Type B pancreatic cell (in vitro differentiated cells): ENCODE measurements at places on chromosomes 5 and 9.
A peak's percentile ranks its signal among the peaks of the same experiment; 100 is the strongest.

DNA sequence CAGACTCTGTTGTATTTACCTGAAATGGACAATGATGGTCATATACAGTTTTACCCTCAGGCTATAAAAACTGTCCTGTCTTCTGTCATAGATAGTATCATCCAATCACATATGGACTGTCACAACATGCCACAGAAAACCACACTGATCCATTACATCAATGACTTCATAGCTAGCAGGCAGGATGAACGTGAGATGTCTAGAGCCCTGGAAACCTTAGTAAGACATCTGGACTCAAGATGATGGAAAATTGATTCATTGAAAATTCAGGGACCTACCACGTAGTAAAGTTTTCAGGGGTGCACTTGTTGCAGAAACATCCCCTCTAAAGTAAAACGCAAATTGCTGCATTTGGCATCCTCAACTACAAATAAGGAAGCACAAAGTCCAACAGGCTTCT lies 284.4 kb upstream of the RGMB start:
- no peak for DNase-seq

- no peak for DNase-seq
Observed at GRCh38 chr5:154273028-154273617, 82.6 kb downstream of the GALNT10 start.

- DNase-seq: no peak
Observed at GRCh38 chr5:39016587-39017275, 57.5 kb downstream of the RICTOR start.

DNA sequence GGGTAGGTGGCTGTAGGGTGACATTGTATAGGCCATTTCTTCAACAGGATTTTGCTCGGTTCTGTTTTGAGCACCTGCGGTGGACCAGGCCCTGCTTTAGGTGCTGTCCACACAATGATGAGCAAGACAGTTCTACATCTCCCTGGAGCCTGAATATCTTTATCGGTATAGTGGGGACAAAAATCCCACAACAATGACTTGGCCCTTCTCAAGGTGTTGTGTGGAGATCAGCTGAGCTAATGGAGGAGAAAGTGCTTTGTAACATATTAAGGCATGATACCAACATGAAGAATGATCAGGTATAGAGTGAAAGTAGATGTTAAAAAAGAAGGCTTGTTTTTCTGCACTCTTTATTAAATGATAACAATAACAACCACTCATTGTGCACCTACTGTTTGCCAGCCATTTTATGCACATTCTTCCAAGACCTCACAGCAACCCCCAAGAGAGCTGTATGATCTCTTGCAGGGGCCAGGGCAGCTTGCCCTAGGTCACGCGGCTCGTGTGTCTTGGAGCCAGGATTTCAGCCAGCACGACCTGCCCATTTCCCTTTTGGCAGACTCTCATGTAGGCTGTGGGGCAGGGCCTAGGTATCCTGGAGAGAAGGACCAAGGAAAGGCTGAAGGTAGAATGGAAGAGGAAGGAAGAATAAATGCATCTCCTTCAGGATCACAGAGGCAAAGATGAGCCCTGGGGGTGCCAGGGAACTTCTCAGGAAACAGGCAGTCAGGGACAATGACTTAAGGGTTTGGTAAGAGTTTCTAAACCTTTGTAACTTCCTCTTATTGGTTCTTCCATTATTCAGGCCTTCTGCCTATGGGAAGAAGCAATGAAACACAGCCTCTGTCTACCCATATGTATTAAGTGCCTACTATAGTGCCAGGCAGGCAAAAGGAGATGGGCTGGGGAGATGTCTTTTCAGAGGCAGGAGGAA lies 50.0 kb upstream of the PPARGC1B start:
- no peak for DNase-seq

GRCh38 chr9:131810351-131811170 lies 70.7 kb upstream of the RAPGEF1 start:
- DNase-seq: no peak

- DNase-seq: no peak
Observed at GRCh38 chr5:133996683-133997252, 8.0 kb downstream of the VDAC1 start.

DNA sequence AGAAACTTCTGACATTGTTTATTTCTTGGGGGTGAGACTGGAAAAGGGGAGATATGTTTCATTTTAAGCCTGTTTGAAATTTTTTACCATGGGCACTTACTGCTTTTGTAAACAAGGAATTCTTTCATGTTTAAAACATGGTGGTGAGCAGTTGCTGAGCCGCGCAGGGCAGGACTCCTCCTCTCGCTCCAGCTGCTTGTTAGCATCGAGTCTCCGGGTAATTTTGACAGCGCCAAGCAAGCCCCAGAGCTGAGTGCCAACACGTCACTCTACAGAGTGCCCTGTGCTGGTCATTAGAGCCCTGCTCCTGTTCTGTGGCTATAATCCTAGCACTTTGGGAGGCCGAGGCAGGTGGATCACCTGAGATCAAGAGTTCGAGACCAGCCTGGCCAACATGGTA lies 116.5 kb upstream of the MSX2 start:
- no peak for DNase-seq

DNA sequence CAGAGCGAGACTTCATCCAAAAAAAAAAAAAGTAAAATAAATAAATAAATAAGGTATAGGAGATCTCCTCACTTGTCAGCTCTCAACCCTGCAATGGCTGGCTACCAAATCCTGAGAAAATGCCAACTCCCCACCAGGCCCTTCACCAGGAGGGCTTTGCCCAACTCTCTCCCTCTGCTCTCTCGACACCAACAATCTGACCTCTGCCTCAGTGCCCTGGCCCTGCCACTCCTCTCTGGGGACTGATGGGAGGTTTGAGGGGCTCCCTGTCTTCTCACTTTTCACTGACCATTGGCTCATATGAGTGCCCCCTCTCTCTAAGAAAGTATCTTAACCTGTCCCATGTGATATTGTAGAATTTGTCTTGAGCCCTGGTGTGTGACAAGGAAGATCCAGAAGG lies 52.6 kb upstream of the SH3PXD2B start:
- DNase-seq: peak; percentile 51

DNA sequence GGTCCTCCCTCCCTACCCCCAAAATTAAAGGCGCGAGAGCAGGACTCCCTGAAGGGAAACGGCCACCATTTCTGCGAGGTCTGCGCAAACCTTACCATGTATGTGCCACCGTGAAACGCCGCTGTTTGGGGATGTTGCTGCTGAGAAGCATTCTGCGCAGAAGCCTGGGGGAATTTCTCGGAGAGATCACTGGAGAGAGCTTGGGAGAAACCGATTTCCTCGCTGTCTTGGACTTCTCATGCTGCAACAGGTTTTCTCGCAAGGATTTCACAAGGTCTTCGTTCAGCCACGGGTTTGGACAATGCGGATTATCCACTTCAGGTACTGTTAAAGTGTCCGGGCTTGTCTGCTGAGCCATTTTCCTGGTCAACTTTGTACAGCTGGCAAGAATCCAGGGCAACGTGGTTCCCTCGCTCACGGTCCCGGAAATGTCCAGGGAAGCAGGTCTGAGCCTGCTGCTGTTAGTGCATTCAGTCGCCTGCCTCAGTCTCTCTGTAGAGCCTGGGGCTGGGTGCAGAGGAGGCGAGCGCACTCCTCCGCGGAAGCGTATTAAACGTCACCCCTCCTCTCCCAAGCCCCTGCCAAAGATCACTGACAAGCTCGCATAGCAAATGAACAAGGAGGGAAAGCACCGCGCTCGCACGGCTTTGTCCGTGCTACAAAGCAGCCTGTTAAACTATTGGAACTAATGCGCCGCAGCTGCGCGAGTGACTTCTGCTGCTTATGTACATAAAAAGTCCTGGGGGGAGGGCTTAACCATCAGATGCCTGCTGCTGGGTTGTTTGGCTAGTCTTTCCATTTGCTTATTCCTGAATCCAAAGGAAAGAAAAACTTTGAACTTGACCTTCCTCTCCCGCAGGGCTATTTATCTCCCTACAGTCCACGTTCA lies 125.1 kb downstream of the PDE4D start:
- peak; percentile 76 for DNase-seq

DNA sequence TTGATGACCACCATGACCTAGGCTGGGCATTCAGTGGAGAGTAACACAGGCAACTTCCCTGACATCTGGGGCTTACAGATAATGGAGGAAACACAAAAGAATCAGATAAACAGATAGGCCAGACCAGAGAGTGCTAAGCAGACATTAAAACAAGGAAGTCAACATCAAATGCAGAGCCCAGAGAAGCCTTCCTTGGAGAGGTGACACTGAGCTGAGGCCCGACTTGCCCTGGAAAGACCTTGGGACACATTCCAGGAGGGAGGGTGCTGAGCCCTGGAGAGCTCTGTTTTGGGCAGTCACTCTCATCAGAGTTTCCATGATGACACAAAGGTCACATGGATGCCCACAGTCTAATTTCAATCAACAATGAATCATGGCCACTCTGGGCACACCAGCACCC lies 31.9 kb upstream of the C5orf58 start:
- DNase-seq: no peak

DNA sequence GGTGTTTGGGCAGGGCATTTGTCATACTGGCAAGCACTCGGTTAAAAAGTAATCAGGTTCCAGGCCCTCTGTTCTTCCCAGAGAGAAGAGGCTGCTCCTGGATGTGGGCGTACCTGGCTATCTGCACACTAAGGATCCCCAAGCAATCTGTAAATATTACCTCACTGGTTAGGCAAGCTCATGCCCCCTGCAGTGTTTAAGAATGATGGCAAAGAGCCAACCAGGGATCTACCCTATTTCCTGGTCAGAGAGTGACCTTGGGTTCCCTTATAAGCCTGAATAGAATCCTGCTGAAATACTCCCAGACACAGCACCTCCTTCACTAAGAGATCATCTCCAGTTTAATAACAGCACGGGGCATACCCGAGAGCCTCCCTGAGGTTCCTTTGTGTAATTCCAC lies 181.2 kb downstream of the PIK3R1 start:
- DNase-seq: no peak

- DNase-seq: no peak
Observed at GRCh38 chr5:112907166-112907631, 14.8 kb downstream of the REEP5 start.
